Activated naive CD8-positive, alpha-beta T cell treated with anti-CD3 and anti-CD28 coated beads for 36 hours (primary cell): ENCODE measurements at places on chromosomes 2 and 18. TPM values are rescaled to one million over a fixed set of nuclear protein-coding genes. Genes with fewer than 3 reads are reported as not detected.

DNA sequence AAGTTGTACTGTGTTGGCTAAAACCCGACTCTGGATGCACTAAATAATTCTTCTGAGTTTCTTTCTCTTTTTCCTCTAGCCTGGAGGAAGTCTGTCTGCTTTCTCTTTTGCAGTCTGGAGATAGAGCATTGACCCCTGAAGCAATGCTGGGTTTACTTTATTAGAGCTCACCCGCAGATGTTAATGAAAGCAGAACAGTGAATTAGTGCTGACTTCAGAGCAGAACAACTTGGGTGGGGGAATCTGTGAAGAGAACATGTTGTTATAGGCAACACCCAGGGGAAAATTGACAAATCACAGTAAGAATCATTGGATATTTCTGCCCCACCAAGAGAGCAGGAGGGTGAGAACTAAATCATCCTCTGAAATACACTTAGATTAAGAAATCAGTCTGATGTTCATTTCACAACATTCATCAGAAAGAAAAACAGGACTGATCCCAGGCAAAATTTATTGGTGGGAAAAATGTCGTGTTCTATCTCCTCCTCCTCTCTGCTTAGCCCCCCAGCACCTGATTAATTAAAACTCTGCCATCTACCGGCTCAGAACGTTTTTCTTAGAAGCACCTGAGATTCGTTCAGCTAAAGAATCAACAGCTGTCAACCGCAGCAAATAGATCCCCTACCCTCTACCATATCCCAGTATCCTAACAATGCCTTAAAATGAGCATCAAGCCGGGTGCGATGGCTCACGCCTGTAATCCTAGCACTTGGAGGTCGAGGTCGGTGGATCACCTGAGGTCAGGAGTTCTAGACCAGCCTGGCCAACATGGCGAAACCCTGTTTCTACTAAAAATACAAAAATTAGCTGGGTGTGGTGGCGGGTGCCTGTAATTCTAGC, 165.1 kb downstream of the FMNL2 start:
- DNase-seq = no peak

GRCh38 chr2:235674812-235675211, 181.0 kb downstream of the AGAP1 start:
- DNase-seq = no peak

Gene HSPD1
- total RNA-seq = 1,376 TPM

GRCh38 chr18:25595274-25596060, 243.5 kb upstream of the ZNF521 start:
- no peak for DNase-seq

- no peak for DNase-seq
Observed at GRCh38 chr2:232519581-232520438, at the start of gene PRSS56. Gene PRSS56, plus strand, starts transcription at chr2:232520388. Its CDS starts 211 bp downstream, at chr2:232520599.

DNA sequence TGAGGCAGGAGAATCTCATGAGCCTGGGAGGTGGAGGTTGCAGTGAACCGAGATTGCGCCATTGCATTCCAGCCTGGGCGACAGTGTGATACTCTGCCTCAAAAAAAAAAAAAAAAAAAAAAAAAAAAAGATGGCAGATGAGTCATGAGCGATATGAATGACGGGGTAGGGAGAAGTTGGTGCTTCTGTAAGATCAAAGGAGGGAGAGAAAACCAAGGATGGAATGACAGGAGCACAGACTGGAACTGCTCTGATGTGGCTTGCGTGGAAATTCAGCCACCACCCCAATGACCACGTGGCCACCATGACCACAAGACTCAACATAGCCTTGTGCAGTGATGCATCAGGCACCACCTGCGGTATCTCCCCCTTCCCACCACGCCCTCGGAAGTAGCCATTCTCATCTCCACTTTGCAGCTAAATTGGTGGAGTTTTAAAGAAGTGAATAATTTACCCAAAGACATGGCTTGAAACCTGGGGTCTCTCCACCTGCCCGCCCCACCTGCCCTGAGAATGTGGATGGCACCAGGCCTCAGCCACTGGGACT, 96.0 kb downstream of the ACKR3 start:
- DNase-seq = no peak

Gene MYO5B
- total RNA-seq = not detected
